ENCODE measurements at places on chromosomes 5 and 9.

DNA sequence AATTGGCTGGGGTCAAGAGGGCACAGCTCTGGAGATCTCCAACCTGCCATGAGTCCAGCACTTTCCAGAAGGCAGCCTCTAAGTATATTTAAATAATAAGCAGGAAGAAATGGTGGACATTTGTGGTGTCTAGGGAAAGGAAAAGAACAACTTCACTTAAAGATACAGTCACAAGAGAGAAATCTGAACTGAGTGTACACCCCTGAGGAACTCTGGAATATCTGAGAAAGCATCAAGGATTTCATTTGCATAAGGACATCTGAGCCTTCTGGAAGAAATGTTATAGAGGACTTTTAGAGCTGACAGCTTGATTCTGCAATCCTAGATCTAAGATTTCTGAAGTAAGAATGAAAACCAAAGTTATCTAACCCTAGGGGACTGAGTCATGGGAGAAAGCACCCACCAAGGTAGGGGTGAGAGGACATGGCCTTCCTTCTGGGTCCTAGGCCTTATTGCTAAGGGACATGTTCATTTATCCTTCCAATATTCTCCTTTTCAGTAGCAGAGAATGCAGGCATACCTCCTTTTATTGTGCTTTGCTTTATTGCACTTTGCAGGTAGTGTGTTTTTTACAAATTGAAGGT lies 253.4 kb upstream of the SLC24A2 start:
- no peak for DNase-seq

- DNase-seq: no peak
Measured at GRCh38 chr9:134360897-134361296, 34.6 kb downstream of the RXRA start.

DNA sequence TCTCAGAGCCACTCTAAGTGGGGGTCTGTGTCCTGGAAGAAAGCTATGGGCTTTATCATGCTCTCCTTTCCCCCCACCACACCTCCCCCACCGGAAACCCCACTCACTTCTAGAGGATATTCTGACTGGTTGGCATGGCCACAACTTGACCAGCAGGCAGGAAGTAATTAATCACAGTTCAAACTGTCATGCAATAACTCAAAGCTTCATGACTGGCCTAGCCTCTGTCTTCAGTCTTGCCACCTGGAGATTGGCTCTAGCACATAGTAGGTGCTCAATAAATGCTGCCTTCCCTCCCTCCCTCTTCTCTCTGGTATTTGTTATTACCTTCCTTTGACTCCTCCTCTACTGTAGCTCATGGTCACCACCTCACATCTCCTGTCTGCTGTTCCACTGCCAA lies 124.7 kb downstream of the GABBR2 start:
- DNase-seq: no peak

DNA sequence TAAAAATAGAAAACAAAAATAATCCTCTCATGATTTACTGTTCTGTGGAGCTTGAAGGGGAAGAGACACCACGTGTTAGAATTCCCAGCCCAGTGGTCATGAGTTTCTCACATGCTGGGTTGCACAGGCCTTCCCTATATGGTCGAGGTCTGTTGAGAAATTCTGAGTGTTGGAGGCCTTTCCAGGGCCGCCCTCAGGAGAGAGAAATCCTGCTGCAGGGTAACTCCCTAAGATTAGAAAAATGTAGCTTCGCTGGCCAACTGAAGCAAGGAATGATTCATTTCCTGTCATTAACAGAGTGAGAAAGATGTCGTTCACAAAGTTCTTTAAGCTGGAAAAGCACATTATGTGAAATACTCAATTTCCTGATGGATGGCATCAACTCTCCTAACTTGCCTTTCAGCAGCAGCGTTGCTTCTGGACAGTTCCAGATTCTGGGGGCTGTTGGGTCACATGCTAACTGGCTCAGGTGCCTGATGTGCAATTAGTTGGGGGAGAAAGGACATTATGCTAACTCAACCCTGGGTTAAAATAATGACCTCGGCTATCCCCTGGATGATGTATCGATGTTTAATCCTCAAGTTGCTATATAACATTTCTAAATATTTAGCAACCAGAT lies 104.8 kb upstream of the CD180 start:
- DNase-seq: no peak

DNA sequence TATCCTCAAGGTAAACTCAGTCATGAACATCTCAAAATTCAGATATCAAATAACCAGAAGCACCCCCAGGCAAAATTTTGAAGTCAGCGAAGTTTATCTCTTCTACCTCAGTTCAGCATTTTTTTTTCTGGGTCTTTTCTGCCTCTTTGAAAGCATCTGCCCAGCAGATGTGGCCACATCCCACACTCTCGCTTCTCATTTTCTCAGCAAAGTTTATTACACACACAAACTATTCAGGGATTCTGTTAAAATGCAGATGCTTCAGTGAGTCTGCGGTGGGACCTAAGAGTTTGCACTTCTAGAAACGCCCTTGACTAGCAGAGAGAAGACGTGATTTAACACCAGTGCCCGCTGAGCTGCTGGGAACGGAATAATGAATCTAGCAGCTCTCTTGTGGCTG lies 19.3 kb downstream of the RASEF start:
- DNase-seq: no peak

DNA sequence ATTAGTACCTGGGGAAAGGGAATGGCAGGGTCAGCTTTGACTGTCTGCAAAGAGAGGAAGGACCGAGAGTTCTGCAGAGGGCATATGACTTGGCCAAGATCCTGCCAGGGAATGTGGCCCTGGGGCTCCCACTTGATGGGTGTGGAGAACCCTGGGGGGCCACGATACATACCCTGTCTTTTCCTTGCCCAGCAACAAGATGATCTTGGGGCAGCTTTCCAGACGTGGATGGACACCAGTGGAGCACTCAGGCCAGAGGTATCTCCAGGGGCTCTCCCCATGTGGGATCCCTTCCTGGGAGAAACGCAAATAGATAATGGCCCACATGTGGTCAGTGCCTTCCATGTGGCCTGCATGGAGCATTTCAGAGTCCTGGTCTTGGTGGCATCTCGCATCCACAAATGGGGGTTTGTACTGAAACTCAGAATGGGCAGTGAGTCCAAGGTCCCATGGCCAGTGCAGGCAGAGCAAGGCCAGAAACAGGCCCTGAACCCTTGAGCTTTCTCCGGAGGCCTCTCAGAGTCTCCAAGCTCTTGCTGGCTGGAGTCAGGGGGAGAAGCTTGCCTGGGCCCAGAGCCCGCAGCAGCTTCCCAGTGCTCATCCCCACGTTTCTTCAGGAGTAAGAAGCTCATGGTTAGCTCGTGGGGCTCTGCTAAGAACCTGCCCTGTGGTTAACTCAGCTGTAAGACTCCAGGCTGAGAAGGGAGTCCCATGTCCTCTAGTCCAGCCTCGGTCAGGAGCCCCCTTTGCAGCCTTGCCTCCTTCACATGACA lies 18.3 kb upstream of the ORM1 start:
- no peak for DNase-seq
